ENCODE measurements at places on chromosomes 2 and 18. TPM values are rescaled to one million over a fixed set of nuclear protein-coding genes. Genes with fewer than 3 reads are reported as not detected.

The REG1A gene
- total RNA-seq, result not detected

The CHPF gene
- 533 TPM for total RNA-seq

The WDFY1 gene
- total RNA-seq, result 81.2 TPM

The ASB18 gene
- total RNA-seq, result not detected

The RNF152 gene
- 5.4 TPM for total RNA-seq

The GPR148 gene
- total RNA-seq, result not detected

The CCL20 gene
- not detected for total RNA-seq

The ABCA12 gene
- not detected for total RNA-seq

The GNLY gene
- not detected for total RNA-seq

The MXD1 gene
- total RNA-seq, result 5.3 TPM

The PLGLB2 gene
- 1.5 TPM for total RNA-seq

The ZSWIM2 gene
- total RNA-seq, result not detected

The ZBTB7C gene
- total RNA-seq, result not detected

The FKBP7 gene
- total RNA-seq, result 18.6 TPM

The IL36A gene
- not detected for total RNA-seq

The SERPINB3 gene
- total RNA-seq, result not detected

The CYRIA gene
- total RNA-seq, result not detected

The DYNAP gene
- not detected for total RNA-seq

The FAM168B gene
- 118 TPM for total RNA-seq

The EVA1A gene
- total RNA-seq, result 126 TPM

The CRYGC gene
- not detected for total RNA-seq

The EN1 gene
- 7.0 TPM for total RNA-seq

The PDCD1 gene
- not detected for total RNA-seq

The TRIM43 gene
- total RNA-seq, result not detected

The PFN4 gene
- not detected for total RNA-seq

The SIX3 gene
- total RNA-seq, result not detected

The FSIP2 gene
- not detected for total RNA-seq

The SRD5A2 gene
- total RNA-seq, result not detected

The CCBE1 gene
- 11.4 TPM for total RNA-seq

The NT5C1B gene
- not detected for total RNA-seq

The APCDD1 gene
- total RNA-seq, result not detected

The LIPG gene
- 0.25 TPM for total RNA-seq

The UGT1A10 gene
- not detected for total RNA-seq

The REG1B gene
- total RNA-seq, result not detected

The RFTN2 gene
- 2.1 TPM for total RNA-seq

The SPDYA gene
- not detected for total RNA-seq

Data from GM23248 (cell line).